MV-4-11 (cell line): ENCODE measurements at places on chromosomes 2 and 18.

DNA sequence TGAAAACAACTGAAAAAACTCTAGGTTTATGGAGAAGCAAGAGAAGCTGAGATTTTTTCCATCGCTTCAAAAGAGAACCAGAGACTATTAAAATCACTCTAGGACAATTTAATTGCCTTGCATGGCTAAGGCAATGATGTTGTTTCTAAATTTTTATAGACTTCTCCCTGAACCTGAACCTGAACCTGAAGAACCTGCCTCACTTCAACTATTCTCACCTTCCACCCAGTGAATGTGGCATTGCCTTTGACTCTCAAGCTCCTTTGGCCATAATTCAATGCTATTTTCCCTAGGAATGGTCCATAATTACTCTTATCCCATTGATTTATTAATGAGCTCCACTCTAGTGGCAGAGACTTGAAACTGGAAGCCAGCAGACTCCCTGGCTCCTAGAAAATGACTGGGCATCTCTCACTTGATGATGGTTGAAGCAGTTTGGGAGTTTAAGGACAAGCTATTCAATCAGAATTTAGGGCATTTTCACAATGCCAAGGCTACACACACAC, 303.8 kb upstream of the UBE2E3 start:
- DNase-seq, result no peak

DNA sequence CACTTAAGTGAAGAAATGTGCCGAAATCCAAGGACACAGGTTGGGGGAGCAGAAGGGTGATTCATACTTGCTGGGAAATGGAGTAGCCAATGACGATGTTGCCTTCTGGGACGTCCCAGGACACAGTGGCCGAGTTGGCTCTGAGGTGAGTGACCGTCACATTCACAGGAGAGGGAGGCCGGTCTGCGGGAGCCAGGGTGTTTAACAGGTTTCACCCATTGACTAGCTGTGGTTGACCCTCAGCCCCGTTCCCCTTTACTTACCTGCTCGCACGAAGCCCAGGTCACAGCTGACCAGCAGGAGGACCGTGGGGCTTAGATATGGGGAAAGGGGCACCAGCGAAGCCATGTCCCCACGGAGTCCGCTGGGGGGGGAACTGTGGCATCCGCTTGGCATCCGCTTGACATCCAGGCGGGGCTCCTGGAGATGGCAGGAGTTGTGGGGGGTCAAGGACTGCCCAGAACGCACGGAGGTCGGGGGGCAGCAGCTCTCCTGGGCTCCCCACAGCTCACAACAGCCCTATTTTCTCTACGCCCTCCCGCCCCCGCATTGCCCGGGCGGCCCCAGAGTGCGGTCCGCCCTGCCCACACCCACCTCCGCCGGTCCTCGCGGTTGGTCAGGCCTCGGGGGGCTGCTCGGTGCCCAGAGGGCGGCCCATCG, 586 bp downstream of the FNDC4 start:
- no peak for DNase-seq

DNA sequence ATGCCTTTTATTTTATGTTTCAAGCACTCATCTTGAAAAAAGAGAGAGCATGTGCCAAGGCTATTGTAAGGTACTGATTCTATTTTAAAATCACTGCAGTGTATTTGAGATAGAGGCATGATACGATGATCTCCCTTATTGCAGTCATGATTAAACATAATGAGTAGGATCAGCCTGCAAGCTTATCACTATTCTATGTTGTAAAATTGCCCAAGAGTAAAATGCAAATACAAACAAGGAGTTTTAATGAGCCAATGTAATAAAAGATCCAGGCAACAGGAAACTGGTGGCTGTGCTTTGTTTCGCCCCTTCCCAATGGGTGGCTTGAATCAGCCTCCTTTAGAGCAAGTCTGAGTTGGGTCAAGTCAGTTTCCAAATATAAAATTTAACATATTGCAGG, 116.4 kb upstream of the RBMS1 start:
- DNase-seq, result no peak

GRCh38 chr2:46915281-46915810, at the start of gene MCFD2:
TSS of gene MCFD2 (minus strand) at chr2:46915806. CDS start at chr2:46909171, 6,635 bp downstream.
- no peak for DNase-seq

- DNase-seq, result peak; percentile 74
Observed at GRCh38 chr2:54673501-54673998, 49.9 kb upstream of the EML6 start.

GRCh38 chr2:31354837-31355236, 59.7 kb downstream of the XDH start:
- DNase-seq, result no peak

DNA sequence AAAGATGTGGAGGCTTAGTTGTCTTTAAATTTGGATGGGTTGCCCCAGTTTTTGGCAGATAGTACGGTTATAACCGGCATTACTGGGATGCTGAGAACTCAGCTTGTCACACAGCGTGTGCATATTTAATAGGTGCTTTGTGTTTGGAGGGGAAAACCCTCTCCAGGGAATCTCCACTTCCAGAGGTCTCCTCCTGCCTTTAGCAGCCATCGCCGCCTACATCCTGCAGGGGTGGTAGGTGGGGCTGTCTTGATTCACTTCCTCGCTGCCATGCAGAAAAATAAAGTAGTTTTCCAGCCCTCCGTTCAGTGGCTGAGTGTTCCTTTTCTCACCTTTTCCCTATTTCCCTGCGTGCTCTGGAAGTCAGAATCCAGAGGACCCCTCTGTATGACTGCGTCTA, 76.4 kb downstream of the ITGB1BP1 start:
- DNase-seq, result no peak

DNA sequence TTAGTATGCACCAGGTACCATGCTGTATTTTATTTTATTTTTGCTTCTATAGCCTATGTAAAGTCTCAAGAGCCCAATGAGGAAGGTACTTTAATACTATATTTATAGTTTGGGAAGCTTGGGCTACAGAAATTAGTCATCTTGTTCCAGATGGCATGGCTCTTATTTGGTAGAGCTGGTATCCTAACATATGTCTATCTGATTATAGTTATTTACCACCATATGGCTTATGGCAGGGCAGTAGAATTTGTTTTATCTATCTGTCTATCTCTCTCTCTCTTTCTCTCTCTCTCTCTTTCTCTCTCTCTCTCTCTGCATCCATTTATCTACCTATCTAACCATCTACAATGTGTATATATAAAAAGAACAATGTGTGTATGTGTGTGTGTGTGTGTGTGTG, 1293.7 kb upstream of the SLC39A10 start:
- no peak for DNase-seq

DNA sequence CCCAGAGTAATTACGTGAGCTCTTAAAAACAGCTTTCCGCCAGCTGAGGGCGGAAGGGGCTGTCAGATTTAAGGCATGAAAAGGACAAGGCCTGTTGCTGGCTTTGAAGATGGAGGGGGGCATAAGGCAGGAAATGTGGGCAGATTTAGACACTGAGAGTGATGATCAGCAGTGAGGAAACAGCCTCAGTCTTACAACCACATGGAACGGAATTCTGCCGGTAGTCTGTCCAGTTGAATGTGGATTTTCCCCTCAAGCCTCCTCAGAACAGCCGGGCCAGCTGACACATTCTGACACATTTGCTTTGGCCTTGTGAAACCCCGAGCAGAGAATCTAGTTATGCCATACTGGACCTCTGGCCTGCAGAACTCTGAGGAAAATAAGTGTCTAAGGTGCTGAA, 16.6 kb downstream of the POLE4 start:
- DNase-seq, result no peak

- DNase-seq, result no peak
Observed at GRCh38 chr2:84613082-84613481, 96.8 kb downstream of the DNAH6 start.

GRCh38 chr18:24397131-24397693, 412 bp downstream of the OSBPL1A start:
- DNase-seq, result peak; percentile 79

DNA sequence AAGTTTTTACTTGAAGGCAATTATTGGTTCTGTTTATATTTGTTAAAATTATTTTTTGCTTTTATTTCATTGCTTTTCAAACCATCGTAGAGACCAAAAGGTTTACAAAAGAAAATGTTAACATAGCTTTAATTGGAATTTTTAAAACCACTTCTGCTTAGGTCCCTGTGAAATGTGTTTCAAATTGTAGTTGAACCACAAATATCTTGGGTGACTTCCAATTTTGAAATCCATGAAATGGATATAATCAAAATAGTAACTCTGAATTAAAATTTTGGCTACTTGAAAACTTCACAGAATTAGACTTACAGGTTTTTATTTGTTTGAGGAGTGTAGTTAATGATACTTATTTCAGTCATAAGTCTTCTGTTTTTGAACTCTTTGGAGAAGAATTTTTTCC, 3.1 kb upstream of the SPAG16 start:
- DNase-seq, result no peak

DNA sequence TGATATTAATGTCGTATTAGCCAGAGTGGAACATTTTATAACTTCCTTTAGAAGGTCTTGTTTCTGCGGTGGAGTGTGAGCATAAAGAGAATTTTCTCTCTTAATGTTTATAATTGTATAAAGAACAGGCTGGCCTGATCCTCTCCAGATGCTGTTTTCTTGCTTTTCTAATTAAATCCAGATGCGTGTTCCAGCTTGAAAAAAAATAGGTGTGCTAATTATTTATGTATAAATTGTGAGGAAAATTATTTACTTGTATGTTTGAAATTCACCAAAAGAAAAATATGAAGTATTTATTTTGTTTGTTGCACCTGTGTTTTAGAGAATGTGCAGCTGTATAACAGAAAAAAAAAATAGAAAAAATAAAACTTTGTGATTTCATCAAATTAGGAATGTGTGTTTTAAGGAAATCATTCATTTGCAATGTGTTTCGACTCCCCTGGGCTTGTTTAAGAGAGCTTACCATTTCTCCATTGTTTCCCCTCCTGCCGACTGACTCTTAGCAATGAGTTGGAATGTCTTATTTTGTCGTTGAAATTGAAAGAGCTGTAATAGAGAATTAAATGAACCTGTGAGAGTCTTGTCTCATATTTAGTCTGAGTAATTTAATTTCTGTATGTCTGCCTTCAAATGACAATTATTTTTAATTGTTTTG, 220.1 kb upstream of the NXPH2 start:
- no peak for DNase-seq

DNA sequence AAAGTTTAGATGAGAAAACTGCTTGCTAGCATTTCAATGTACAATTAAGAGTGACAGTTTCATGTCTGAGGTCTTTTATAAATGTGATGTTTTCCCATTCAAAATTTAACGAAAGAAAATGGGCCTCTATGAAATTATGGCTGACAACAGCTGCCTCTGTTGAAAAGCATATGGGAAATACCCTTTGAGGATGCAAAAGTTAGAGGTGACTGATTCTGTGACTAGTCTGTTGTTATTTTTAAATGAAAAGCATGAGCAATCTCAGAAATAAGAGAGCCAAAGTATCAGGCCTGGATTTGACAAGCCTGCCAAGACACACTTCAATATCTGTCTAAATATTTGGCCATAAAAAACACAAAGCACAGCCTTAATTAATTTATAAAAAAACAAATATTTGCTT, 580.8 kb downstream of the ERBB4 start:
- no peak for DNase-seq

DNA sequence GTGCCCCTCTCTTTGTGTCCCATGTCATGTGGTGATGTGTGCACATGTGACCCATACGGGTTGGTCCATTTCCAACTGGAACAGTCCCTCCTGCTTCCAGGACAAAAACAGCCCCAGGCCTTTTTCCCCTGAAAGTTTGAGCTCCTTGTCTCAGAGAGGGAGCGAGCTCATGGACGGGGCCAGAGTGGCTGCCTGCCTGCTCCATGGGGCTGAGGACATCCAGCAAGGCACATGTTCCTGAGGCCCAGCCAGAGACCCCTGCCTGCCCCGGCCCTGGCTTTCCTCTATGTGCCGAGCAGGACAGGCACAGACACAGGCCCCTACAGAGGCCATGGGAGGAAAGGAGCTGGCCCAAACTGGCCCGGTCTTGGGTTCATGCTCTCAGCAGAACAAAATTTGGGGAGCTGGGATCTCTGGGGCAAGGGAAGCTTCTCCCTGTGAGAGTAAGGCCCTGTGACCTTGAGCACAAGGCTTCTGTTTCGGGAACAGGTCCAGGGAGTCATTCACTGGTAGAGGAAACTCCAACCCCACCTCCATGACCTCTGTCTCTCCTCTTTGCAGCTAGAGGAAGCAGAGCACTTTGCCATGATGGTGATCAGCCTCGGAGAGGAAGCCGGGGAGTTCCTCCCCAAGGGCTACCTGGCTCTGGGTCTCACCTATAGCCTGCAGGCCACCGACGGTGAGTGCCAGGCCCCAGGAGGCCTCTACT, 105.8 kb upstream of the MCFD2 start:
- no peak for DNase-seq

DNA sequence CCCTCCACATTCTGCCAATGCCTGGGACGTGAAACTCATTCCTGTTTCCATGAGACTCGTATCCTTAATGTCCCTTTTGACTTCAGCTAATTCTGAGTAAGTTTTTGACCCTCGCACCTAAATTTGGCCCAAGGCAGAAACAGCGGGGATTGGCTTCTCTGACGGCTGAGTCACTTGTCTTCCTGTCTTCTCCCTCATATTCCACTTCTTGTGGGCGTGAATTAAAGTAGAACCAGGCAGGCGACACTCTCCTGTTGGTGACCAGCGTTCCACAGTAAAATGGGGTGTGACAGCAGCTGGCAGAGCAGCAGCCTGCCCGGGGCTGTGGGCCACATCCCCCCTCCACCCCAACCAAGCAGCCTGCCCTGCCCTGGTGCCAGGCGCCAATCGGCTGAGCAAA, 15.5 kb downstream of the TTC32 start:
- no peak for DNase-seq

DNA sequence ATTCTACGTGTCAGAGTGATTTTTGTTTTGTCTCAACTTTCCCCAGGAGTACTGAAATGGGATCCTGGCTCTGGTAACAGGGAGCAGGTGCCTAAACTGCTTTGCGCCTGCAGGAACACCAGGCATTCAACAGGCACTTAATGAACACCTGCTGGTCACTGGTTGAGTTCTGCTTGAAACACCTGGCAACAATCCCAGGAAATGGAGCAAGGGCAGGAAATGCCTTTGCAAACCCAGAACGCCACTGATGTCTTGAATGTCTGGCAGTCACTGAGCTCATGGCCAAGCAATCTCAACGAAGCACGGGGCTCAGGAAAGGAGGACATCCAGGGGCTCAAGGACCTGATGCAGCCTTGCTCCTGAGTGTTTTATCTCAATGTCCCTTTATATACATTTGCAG, 360.0 kb upstream of the RAB6C start:
- DNase-seq, result no peak

DNA sequence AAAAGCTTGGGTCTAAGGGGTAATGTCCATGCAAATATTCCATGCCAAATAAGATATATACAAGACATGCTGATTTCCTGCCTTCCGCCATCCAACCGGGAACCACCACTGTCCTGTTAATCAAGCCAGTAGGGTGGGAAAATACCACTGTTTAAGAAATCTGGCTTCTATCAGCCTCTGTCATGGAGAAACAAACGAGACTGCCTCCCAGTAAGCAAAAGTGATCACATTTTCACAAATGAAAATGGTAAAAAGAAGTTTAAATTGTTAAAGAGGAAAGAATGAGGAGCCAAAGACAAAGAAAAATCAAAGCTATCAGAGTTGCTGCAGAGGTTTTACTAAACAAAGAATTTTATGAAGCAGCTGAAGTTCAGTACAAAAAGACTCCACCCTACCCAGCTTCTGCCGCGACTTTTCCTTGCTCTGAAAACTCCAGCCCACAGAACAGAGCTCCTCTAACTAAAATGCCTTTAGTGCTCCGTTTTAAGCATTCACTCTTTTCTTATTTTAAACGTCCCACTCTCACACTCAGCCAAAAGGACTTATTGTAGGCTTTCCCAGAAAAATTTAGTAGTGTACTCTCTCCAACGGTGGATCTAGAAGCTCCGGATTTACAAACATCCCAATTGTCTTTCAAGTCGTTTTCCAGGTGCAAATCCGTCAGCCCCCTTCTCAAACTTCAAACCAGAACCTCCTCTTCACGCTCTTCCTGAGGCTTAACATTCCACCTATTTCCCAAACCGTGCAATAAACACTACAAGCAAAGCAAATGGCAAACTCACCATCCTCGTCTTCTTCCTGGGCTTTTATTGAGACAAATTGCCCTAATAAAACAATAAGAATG, 613 bp downstream of the COL5A2 start:
- DNase-seq, result no peak
